ENCODE measurements at places on chromosomes 1 and 21.

DNA sequence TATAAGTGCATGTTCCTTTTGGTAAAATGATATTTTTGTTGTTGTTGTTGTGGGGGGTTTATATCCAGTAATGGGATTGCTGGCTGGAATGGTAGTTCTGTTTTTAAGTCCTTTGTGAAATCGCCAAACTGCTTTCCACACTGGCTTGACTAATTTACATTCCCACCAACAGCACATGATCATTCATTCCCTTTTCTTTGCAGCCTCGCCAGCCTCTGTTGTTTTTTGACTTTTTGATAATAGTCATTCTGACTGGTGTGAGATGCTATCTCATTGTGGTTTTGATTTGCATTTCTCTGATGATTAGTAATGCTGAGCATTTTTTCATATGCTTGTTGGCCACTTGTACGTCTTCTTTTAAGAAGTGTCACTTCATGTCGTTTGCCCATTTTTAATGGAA is 188.5 kb upstream of the CHRM3 start:
- DNase-seq = no peak

DNA sequence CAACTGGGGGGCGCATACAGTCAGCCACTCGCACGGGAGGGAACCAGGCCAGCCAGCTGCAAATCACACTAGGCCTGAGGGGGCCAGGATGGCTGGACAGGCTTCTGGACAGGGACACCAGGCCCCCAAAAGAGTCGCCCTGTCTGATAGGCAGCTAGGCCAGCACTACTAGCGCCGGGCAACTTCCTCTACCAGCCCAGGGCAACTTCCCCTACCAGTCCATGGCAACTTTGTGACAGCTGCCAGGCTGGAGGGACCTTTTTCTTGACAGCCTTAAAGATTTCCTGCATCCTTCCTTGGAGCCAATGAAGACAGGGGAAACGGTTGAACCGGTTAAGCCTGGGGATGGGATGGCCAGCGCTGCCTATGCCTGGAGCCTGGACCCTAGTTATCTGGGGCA is 5.1 kb downstream of the IFFO2 start:
- DNase-seq = no peak

DNA sequence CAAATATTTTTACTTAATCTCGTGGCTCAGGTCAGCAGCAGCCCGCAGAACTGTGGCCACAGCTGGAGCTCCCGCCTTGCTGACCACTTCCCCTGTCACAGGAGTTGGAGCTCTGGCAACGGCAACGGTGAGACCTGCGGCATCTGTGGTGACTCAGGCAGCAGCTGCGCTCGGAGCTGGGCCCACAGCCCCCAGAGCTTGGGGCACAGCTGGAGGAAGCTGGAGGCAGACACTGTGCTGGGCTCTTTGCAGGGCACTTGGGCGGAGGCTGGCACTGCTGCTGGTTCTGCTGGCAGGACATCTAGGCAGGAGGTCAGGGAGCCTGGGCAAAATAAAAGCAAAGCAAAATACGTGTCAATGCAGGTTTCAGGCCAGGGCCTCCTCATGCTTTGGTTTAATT is at the start of gene LCE3A:
Gene LCE3A (minus strand): TSS at position 301 of the 400 bp plus-strand sequence. CDS start 0 bp downstream, at position 301.
- no peak for DNase-seq

DNA sequence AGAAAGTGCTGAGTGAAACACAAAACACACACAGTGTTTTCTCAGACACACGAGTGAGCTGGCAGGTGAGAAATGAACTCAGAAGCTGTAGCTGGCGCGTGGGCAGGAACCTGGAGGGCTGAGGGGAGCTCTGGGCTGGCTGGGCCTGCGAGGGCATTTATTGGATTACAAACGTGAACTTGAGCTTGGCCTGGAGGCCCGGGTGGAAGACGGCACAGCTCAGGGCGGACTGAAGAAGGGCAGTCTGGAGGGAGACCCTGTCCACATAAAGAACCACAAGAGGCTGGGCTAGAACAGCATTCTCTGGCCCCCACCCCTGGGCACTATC is 52.1 kb upstream of the ADARB1 start:
- DNase-seq = no peak

- DNase-seq = no peak
These were observed 29.4 kb upstream of the EIF4G3 start for GRCh38 chr1:21206117-21206516.

DNA sequence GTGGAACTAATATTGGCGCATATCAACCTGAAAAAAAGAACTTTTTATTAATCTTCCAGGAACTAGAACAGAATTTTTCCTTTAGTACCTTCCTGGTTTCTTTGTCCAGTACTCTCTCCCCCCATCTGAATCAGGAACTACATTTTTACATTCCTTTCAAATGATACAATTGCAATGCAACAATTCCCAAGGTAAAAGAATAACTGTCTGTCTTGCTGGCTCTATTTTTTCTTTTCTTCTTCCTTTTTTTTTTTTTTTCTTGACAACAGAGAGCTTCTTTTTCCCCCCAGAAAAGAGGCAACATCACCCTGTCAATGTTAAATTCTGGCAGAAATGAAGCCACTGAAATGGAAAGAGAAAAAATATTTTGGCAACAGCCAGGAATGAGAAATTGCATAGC is 4.5 kb upstream of the CD101 start:
- no peak for DNase-seq

Data from uterus (tissue), 4 donors.